Stimulated activated CD4-positive, alpha-beta T cell treated with anti-CD3 and anti-CD28 coated beads, Interleukin-15, amount 100 ng/mL, for 24 hours (primary cell): ENCODE measurements at places on chromosomes 6 and 20.
A peak's percentile ranks its signal among the peaks of the same experiment; 100 is the strongest.

DNA sequence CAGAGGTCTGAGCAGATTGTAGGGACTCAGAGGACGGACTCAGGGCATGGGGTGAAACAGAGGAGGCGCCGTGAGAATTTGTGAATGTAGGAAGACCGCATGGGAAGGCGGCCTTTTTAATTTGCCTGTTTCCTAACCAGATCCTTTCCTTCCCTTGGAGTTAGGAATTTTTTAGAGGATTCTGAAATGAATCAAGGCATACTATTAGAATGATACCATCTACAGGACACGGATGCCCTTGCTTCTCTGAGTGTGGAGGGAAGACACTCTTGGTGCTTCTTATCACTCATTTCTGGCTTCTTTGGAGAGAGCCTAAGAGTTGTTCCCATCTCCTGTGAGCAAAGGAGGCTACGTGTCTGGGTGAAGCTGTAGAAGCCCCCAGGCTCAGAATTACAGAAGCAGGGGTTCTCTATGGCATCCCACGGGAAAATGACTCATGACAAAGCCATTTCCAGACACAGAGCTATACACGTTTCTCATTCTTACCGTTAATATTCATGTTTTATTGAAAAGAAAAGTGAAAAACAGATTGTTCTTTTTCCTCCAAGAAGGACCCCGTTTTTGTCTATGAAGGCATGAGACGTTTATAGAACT, 148.5 kb downstream of the EDN3 start:
- no peak for DNase-seq

GRCh38 chr6:108562503-108562993, 1.8 kb downstream of the FOXO3 start:
- no peak for DNase-seq

- DNase-seq, result no peak
Measured at GRCh38 chr6:24549674-24550353, 55.0 kb downstream of the ALDH5A1 start.

DNA sequence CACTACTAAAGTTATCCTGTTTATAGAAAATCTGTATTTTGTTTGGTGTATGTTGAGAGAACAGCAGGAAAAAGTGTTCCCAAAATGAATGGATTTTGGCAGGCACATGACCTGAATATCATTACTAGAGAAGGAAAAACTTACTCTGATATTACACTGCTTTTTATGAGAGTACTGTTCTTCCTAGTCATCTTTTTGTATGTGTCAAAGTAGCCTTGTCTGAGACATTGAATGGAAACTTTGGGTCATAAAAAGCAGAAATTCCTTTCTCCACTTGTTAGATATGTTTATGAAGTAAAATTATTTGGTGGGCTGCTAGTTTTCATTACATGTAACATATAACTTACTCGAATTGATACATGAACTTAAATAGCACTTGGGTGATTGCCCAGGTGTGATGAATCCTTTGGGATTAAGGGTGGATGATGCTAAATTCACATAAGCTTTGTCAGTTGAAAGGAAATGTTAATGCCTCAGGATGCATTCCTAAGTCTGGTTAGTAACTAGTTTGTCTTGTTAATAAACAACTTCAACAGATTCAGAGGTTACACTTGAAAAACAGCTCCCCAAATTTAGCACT, 206.7 kb downstream of the CENPW start:
- no peak for DNase-seq

- no peak for DNase-seq
Measured at GRCh38 chr20:58233393-58233792, 4.9 kb upstream of the ANKRD60 start.

GRCh38 chr6:128327890-128328289, 192.5 kb downstream of the PTPRK start:
- DNase-seq, result peak; percentile 23

- no peak for DNase-seq
Measured at GRCh38 chr20:22106308-22106938, 401.0 kb downstream of the PAX1 start.

GRCh38 chr6:131950767-131951575, at the start of gene CCN2:
Gene CCN2, minus strand, starts transcription at chr6:131951372. Its CDS starts 200 bp downstream, at chr6:131951172.
- DNase-seq, result peak; percentile 15

DNA sequence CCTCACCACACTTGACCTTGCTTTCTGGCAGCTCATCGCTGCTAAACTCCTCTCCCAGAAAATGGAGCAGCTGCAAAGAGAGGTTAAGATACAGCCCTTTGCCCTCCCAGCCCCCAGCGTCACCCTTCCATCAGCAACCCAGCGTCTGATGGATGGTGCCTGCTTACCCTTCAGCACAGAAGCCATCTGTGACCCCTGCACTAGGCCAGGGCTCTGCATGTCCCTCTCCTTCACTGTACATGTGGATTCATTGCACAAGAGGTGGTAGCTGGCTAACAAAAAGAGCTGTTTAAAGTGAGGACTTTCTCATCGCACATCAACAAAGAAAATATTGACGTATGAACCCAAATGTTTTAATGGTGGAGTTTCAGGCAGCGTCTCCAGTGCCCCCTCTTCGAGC, 12.3 kb downstream of the LBP start:
- DNase-seq, result no peak

DNA sequence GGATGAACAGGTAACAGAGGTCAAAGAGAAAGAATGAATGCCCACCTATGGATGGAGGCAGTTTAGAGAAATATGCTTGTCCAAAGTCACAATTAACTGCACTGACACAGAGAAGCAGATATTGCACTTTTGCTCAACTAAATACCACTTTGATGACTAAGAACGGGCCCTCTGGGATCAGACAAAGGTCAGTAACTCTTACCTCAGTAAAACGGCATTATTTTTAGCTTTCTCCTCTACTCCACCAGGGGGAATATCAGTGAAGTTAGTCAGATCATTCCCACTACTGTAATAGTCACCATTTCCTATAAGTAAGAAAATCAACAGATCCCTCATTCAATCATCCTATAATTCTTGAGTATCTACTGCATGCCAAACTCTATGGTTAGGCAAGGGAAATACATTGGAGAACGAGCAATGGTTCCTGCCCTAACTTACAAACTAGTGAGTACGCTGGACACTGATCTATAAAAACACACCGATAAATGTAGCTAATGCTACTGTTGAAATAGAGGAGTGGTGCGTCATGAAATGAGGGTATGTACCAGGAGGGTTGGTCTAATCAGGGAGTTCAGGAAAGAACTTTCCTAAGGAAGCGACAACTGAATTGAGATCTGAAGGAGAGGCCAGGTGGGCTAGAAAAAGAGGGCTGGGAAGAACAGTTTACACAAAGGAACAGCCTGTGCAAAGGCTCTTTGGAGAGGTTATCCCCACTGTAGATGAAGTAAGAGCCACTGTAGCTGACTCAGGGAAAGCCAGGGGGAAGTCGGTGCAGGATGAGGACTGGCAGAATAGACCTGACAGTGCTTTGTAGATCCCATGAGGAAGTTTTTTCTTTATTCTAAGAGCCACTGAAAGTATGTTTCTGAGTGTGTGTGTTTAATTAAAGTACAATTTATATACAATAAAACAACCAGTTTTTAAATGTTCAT, 9.2 kb downstream of the ECI2 start:
- no peak for DNase-seq

- DNase-seq, result peak; percentile 61
Measured at GRCh38 chr6:3176562-3177355, 19.4 kb upstream of the TUBB2A start.

DNA sequence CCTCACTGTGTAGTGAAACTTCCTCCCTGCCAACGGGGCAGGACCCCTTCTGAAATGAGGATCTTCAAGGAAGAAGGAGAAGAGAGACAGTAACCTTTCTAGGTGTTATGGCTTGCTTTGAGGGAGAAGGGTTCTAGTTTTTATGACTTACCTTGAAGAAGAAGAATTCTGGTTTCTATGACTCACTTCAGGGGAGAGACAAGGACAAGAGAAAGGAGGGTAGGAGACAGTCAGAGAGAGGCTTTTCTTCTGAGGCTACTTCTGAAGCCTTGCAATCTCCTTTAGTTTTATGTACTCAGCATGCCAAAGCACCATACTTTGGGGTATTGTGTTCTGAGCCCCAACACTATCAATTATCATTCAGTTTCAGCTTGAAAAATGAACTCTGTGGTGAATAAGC, 25.8 kb upstream of the IBTK start:
- no peak for DNase-seq

DNA sequence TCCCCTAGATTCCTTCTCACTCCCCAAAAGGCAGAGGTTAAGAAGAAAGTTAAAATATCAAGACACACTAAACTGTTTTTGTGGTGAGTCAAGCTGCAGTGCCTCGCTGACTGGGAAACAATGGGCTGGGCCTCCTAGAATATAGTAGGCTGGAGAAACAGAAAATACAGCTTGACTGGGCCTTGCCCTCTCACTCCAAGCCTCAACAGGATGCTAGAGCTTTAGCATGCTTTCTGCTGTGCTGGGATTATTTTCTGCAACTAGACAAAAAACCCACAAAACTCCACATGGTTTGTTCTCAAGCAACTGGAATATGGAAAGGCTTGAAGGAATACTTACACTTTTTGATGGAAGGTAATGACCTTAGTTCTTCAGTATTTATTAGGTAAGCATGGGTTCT, 27.9 kb downstream of the FOXO3 start:
- no peak for DNase-seq

GRCh38 chr6:161949531-161949930, 675.7 kb upstream of the AGPAT4 start:
- no peak for DNase-seq

DNA sequence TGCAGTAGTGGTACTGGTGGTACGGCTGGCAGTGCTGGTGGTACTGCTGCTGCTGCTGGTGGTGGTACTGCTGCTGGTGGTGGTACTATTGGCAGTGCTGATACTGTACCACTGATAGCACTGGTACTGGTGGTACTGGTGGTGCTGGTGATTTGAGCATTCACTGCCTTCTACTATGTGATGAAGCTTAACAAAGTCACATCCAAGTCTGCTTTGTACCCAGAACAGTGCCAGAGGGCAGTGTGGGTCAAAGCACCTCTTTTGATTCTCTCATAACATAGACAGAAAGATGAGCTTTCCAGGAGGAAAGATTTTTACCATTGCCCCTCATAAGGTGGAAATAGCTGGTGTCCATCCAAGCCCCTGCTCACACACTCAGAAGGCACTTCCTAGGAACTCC, 48.7 kb downstream of the ANKRD6 start:
- DNase-seq, result no peak

GRCh38 chr6:28651161-28651560, 125.5 kb downstream of the GPX5 start:
- DNase-seq, result no peak

DNA sequence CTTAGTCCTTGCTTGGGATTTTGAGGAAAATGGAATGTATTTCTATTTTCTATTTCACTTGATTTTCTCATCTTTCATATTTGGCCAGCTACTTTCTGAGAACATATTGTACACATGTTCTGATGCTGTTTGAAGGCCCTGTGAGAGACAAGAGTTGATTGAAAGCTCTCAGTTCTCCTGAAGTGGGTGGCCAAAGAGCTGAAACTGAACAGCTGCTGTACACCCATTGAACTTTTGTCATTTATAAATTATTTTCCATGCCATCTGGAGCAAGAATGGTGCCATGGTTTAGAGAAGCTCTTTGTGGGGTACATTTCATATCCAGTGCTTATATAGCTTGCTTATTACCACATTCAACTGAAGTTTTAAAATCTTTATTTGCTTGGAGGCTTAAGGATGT, 298.3 kb downstream of the PRL start:
- no peak for DNase-seq

DNA sequence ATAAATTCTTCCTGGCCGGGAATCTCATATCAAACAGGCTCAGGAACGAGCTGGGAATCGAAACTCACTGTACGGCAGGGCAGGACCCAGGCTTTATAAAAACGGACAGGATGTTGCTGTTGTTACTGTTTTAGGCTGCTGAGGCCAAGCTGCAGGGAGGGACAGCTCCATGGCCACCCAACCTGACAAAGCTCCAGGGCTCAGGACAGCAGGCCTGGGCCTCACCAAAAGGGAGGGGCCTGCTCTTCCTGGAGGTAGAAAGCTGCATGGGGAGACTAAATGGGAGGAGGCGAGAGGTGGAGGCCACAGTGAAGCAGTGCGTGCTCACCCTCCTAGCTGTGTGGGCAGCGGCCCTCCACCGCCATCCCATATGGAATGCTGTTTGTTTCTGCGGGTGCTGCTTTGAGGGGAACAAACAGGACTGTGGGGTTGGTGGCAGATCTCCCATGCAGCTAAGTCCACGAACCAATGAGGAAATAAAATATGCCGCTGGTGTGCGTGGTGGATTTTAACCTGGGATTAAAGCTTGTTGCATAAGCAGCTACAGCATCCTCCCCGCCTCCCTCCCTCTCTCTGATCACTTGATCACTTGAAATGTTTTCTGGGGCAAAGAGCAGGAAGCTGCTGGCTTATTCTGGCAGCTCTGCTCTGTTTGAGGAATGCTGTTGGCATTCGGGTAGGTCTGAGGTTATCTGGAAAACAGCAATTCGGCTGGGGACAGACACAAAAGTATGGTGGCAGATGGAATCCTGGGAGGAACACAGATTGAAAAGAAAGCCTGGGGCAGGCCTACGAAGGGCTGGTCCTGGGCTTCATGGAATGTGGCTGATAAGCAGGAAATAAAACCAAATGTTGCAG, 2.4 kb upstream of the ZMYND8 start:
- DNase-seq, result peak; percentile 14

DNA sequence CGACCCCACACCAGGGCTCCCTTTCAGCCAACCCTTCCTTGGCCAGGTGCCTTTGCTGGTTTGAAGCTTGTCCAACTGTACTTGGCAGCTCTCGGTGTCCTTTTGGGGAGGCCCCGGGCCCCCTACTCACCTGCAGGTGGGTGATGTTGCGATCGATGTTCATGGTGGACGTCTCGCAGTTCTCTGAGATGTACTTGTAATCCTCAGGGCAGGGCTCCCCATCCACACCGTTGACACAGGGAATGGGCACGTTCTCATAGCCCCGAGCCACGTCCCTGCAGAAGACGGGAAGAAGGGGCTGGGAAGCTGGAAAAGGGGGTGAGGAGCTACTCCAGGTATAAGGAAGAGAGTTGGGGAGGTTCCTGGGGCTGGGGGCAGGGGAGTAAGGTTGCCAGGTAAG, 4.9 kb upstream of the SLC44A4 start:
- DNase-seq, result no peak

DNA sequence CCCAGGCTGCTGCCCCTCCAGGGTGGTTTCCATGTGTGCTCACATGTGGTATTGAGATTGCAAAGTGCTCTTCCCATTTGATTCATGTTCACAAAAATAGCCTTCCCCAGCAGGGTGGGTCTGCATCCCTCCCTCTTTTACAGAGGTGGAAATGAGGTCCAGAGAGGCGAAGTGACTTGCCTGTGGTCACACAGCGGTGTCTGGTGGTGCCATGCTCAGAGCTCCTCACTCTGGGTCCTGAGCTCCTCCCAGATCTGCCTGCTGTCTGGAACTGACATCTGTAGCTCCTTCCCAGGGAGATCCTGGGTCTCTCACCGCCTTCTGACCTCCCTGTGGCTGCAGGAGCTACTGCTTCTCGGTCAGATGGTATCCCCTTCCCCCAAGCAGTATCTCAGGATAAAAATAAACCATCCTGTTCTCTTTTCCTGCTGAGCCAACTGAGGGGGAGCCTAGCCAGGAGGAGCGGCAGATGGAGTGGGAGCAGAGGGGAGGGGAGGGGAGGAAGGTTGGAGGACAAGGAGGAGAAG, 11.9 kb downstream of the CD40 start:
- DNase-seq, result no peak

GRCh38 chr6:39880594-39880993, 53.7 kb downstream of the MOCS1 start:
- DNase-seq, result no peak

DNA sequence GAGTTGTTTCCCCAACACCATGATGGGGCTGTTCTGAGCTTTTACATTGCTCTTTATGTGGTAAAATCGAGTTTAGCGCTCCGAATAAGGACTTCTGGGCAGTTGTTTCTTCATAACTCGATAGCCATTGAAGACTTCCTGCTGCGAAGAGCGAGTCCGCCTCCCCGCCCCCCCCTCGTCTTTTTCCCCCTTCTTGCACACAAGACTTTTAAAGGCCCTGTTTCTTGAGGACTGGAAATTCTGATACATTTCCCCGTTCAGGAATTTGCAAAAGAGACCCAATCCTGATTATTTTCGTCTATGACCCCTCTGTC, 1.5 kb upstream of the CITED2 start:
- DNase-seq, result peak; percentile 16
